ENCODE measurements at places on chromosomes 6 and 20.

GRCh38 chr6:29227235-29227634 is 56.5 kb downstream of the OR2J2 start:
- no peak for DNase-seq
- no peak overlapping the region for H3K4me3 ChIP-seq
- no peaks in the 10 kb centered on the region for H3K36me3 ChIP-seq
- no peaks in the 10 kb centered on the region for H3K4me1 ChIP-seq
- no peak overlapping the region for H3K27ac ChIP-seq
- peaks cover 27% of the 10 kb centered on the region for H3K27me3 ChIP-seq

DNA sequence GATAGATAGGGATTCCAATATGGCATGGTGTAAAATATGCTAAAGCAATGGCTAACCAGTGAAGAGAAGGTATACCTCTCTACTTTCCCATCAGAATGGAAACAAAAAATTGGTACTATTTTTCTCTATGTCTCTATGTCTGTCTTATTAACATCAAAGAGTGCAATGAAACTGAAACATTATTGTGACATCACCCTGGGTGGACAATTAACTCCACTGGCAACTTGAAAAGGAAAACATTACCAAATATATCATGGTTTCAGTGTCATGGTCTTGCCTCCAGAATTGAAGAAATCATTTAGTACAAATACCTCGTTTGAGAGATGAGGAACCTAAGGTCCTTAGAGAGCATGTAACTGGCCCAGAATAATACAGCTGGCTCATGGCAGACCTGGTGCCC is 1132.5 kb upstream of the MAP3K7 start:
- no peaks in the 10 kb centered on the region for H3K27me3 ChIP-seq
- no peaks in the 10 kb centered on the region for H3K4me1 ChIP-seq
- H3K4me3 ChIP-seq = no peak overlapping the region
- H3K27ac ChIP-seq = no peak overlapping the region
- no peak for DNase-seq

- H3K27ac ChIP-seq = no peak within 1 kb of the TSS
- no peaks in the 10 kb centered on the region for H3K36me3 ChIP-seq
- no peaks in the 10 kb centered on the region for H3K4me1 ChIP-seq
- H3K4me3 ChIP-seq = no peak within 1 kb of the TSS
- no peak for DNase-seq
Measured at GRCh38 chr20:33079259-33079658, at the start of gene BPIFB4. BPIFB4 (plus strand) TSS chr20:33079643; CDS start chr20:33081527, 1,884 bp downstream.

DNA sequence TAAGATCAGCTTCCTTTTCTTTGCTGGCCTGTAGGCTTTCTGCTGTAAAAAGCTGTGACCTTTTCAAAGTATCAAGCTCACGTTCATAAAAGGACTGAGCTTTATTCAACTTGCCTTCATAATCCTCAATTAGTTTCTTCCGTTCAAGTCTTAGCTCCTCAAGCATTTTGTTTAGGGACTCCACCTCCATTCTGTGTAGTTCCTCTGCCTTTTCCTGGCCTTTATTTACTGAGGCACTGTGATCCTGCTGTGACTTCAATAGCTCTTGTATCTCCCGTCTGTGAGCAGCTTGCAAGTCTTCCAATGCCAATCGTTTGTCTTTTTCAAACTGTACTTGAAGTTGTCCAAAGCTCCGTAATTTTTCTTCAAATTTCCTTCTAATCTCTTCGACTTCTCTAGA is 54.4 kb downstream of the FAM184A start:
- no peak for DNase-seq
- no peak overlapping the region for H3K4me3 ChIP-seq
- H3K27ac ChIP-seq = no peak overlapping the region
- H3K36me3 ChIP-seq = no peaks in the 10 kb centered on the region
- no peaks in the 10 kb centered on the region for H3K4me1 ChIP-seq

- no peak overlapping the region for H3K27ac ChIP-seq
- no peaks in the 10 kb centered on the region for H3K36me3 ChIP-seq
- DNase-seq = no peak
- H3K27me3 ChIP-seq = no peaks in the 10 kb centered on the region
- H3K4me1 ChIP-seq = peaks cover 13% of the 10 kb centered on the region
- no peak overlapping the region for H3K4me3 ChIP-seq
Measured at GRCh38 chr20:5859608-5860007, 90.7 kb downstream of the TRMT6 start.

- peak overlapping the region; percentile 43 for H3K27ac ChIP-seq
- no peak overlapping the region for H3K4me3 ChIP-seq
- H3K27me3 ChIP-seq = no peaks in the 10 kb centered on the region
- peaks cover 12% of the 10 kb centered on the region for H3K36me3 ChIP-seq
- no peak for DNase-seq
- H3K4me1 ChIP-seq = peaks cover 35% of the 10 kb centered on the region
Measured at GRCh38 chr20:34389206-34389953, 26.3 kb downstream of the ITCH start.

- no peak overlapping the region for H3K4me3 ChIP-seq
- no peaks in the 10 kb centered on the region for H3K36me3 ChIP-seq
- DNase-seq = no peak
- peaks cover 2% of the 10 kb centered on the region for H3K4me1 ChIP-seq
Measured at GRCh38 chr6:56572788-56573471, 69.8 kb downstream of the DST start.

DNA sequence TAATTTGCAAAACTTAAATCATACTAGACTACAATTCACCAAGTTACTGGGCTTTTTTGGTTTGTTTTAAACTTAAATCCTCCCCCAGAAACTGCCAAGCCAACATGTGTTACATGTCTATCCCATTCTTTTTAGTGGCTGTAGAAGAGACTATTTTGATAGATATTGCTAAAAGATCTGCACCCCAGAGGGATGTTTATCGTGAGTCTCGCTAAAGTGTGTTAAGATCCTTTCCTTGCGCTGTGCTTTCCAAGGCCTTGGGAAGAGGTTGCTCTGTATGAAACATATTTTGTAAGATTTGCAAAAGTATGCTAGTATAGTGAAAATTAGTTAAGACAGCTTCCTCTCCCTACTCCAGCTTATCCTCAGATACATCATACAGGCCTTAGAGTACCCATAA is 63.0 kb downstream of the GPX5 start:
- H3K27me3 ChIP-seq = peaks cover 90% of the 10 kb centered on the region
- H3K36me3 ChIP-seq = peaks cover 28% of the 10 kb centered on the region
- H3K27ac ChIP-seq = no peak overlapping the region
- H3K4me1 ChIP-seq = peaks cover 18% of the 10 kb centered on the region
- peak overlapping the region; percentile 6 for H3K4me3 ChIP-seq

- peak; percentile 91 for DNase-seq
- peaks cover 49% of the 10 kb centered on the region for H3K4me1 ChIP-seq
- no peaks in the 10 kb centered on the region for H3K27me3 ChIP-seq
- peak within 1 kb of the TSS; percentile 98 for H3K4me3 ChIP-seq
Measured at GRCh38 chr20:297098-297924, at the start of gene ZCCHC3. ZCCHC3 (plus strand) TSS chr20:297570; CDS start chr20:297587, 17 bp downstream.

GRCh38 chr6:134199848-134200606 is 117.9 kb downstream of the SGK1 start:
- DNase-seq = no peak
- H3K4me3 ChIP-seq = no peak overlapping the region
- H3K27me3 ChIP-seq = peaks cover 6% of the 10 kb centered on the region

GRCh38 chr20:24778585-24779031 is 170.5 kb upstream of the CST7 start:
- peaks cover 28% of the 10 kb centered on the region for H3K27me3 ChIP-seq
- peaks cover 16% of the 10 kb centered on the region for H3K36me3 ChIP-seq
- H3K27ac ChIP-seq = no peak overlapping the region

GRCh38 chr6:24864343-24864742 is 65.6 kb upstream of the ARMH2 start:
- H3K27ac ChIP-seq = peak overlapping the region; percentile 93
- no peak overlapping the region for H3K4me3 ChIP-seq
- H3K27me3 ChIP-seq = no peaks in the 10 kb centered on the region
- H3K4me1 ChIP-seq = peaks cover 45% of the 10 kb centered on the region
- DNase-seq = no peak

DNA sequence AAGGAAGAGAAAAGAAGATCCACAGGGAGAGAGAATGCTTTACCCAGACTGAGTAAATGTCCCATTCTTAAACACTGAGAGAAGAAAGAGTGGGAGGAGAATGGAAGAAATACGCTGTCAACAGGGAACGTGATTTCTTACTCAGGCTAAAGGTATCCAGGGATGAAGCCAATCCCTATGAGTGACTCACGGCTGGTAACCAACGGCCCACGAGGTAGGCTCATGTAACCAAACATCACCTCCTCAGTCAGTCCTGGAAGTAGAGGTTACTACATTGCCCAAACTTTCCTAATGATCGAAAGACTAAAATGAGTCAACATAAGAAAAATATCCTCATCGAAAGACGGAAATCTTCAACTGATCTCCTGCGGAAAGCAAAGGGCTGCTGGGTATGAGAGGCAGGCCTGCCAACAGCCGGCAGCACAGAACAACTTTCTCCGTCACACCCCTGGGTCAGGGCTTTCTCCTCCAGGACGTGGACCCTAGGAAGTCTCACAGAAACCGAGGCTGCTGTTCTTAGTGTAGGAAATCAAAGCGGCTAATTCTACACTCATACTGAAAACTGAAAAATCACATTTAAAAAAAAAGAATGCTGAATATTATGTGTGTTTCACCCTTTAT is 292.6 kb downstream of the GMDS start:
- no peak overlapping the region for H3K4me3 ChIP-seq
- peaks cover 4% of the 10 kb centered on the region for H3K36me3 ChIP-seq
- DNase-seq = no peak
- H3K27ac ChIP-seq = no peak overlapping the region

- H3K27ac ChIP-seq = no peak overlapping the region
- no peak overlapping the region for H3K4me3 ChIP-seq
- no peaks in the 10 kb centered on the region for H3K27me3 ChIP-seq
Measured at GRCh38 chr6:6645261-6645917, 56.9 kb downstream of the LY86 start.

GRCh38 chr6:36604090-36605060 is 10.2 kb downstream of the SRSF3 start:
- H3K4me1 ChIP-seq = peaks cover 52% of the 10 kb centered on the region
- peaks cover 55% of the 10 kb centered on the region for H3K36me3 ChIP-seq
- no peak for DNase-seq

DNA sequence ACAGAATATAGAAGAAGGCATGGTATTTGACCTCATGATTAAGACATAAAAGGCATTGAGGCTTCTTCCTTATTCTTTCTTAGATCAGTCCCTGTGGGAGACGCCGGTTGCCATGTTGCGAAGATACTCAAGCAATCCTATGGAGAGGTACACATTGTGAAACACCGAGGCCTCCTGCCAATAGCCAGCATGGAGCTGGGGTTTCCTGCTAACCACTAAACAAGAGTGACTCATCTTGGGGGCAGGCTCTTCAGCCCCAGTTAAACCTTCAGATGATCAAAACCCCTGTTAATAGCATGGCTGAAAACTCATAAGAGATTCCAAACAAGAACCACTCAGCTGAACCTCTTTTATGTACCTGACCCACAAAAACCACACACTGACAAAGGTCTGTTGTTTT is 478.8 kb downstream of the CD83 start:
- peaks cover 6% of the 10 kb centered on the region for H3K36me3 ChIP-seq
- H3K4me1 ChIP-seq = peaks cover 7% of the 10 kb centered on the region
- H3K27ac ChIP-seq = no peak overlapping the region
- H3K27me3 ChIP-seq = peaks cover 3% of the 10 kb centered on the region

- peak overlapping the region; percentile 68 for H3K4me3 ChIP-seq
- peaks cover 4% of the 10 kb centered on the region for H3K36me3 ChIP-seq
- DNase-seq = no peak
- H3K4me1 ChIP-seq = peaks cover 40% of the 10 kb centered on the region
- H3K27ac ChIP-seq = peak overlapping the region; percentile 65
- no peaks in the 10 kb centered on the region for H3K27me3 ChIP-seq
Measured at GRCh38 chr6:138958595-138958994, 29.5 kb downstream of the REPS1 start.

GRCh38 chr6:31829633-31830283 is 2.2 kb downstream of the HSPA1B start:
- peak overlapping the region; percentile 84 for H3K4me3 ChIP-seq
- no peaks in the 10 kb centered on the region for H3K27me3 ChIP-seq
- H3K27ac ChIP-seq = peak overlapping the region; percentile 73
- H3K4me1 ChIP-seq = peaks cover 31% of the 10 kb centered on the region
- DNase-seq = no peak

- H3K4me3 ChIP-seq = no peak overlapping the region
- no peaks in the 10 kb centered on the region for H3K27me3 ChIP-seq
- DNase-seq = no peak
- no peaks in the 10 kb centered on the region for H3K36me3 ChIP-seq
- H3K4me1 ChIP-seq = no peaks in the 10 kb centered on the region
Measured at GRCh38 chr20:2164421-2164820, 62.8 kb downstream of the STK35 start.

DNA sequence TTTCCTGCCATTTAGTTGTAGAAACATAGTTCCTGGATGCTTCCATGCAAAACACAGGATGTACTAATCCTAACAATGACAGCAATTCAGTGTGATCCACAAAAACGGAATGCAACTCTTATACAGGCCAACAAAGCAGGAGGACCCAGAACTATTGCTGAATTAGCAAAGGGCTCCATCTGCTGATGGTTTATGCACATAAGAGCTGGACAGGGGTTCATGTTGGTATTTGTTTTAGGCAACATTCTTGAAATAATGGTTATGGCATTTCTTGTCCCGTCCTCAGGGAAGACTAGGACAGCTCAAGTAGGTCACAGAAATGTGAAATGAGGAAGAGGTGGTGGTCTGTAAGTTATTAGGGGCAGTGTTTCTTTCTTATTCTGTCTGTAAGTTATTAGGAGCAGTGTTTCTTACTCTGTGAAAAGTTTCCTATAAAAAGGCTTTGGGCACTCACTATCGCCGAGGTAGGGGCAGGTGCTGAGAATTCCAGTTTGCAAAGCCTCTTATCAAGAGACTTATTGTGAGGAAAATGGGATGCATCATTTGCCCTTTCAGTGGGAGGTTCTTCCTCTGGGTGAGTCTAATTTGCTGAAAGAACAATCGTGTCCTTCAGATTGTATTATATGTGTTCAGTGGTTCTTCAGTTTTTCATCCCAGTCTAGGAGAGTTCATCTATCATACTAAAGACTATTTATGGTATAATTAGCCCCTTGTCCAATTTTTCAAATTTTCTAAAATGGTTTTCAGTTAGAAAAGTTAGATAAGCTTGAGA is 171.1 kb downstream of the MCHR2 start:
- H3K4me3 ChIP-seq = no peak overlapping the region
- H3K27ac ChIP-seq = no peak overlapping the region
- no peaks in the 10 kb centered on the region for H3K36me3 ChIP-seq
- H3K27me3 ChIP-seq = peaks cover 21% of the 10 kb centered on the region

DNA sequence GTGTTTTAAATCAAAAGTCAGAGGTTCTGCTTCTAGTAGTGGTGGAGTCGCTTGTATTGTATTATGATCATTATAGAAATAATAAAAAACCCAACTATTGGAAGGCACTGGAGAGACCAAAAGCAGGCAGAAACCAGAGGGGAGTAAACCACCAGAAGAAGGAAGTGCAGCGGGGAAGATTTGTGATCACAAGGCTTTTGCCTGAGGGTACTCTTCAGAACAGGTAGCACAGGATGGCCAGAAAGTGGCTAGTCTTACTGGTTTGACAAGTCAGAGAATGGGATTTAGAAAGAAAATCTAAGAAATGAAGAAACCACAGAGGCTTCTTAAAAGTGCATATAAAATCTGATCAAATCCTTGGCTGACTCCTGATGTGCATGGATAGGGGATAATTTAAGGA is 24.0 kb downstream of the MAPK13 start:
- no peak overlapping the region for H3K27ac ChIP-seq
- no peak overlapping the region for H3K4me3 ChIP-seq
- DNase-seq = no peak
- H3K27me3 ChIP-seq = no peaks in the 10 kb centered on the region
- no peaks in the 10 kb centered on the region for H3K4me1 ChIP-seq
- peaks cover 7% of the 10 kb centered on the region for H3K36me3 ChIP-seq

- peaks cover 29% of the 10 kb centered on the region for H3K27me3 ChIP-seq
- no peaks in the 10 kb centered on the region for H3K4me1 ChIP-seq
- no peak overlapping the region for H3K27ac ChIP-seq
- no peak for DNase-seq
- no peak overlapping the region for H3K4me3 ChIP-seq
Measured at GRCh38 chr20:53321596-53321995, 272.0 kb downstream of the ZNF217 start.
